Iris pigment epithelial cell (primary cell): ENCODE measurements at places on chromosomes 1 and 21.
A peak's percentile ranks its signal among the peaks of the same experiment; 100 is the strongest.

- no peak for DNase-seq
Measured at GRCh38 chr1:226995365-226996332, 55.6 kb downstream of the COQ8A start.

- DNase-seq, result no peak
Measured at GRCh38 chr1:3989465-3989864, 89.4 kb upstream of the C1orf174 start.

- DNase-seq, result peak; percentile 100
Measured at GRCh38 chr1:77039739-77040138, 172.5 kb downstream of the ST6GALNAC5 start.

- peak; percentile 73 for DNase-seq
Measured at GRCh38 chr21:36209626-36210171, 53.1 kb downstream of the DOP1B start.

DNA sequence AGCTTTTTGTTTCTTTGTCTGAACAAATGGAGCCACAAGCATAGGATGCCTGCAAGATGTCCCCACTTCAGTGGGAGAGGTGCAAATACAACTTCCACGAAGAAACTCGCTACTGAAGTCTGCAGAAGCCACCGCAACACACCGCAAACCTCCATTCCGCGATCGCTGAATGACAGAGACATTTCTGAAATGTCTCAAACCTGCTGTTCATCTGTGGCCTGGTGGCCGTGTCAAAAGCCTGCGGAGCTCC lies 1.0 kb downstream of the TP53BP2 start:
- peak; percentile 21 for DNase-seq

- DNase-seq, result no peak
Measured at GRCh38 chr21:26098772-26099397, 71.7 kb downstream of the APP start.

- DNase-seq, result no peak
Measured at GRCh38 chr1:50038237-50038809, 14.6 kb upstream of the AGBL4 start.

DNA sequence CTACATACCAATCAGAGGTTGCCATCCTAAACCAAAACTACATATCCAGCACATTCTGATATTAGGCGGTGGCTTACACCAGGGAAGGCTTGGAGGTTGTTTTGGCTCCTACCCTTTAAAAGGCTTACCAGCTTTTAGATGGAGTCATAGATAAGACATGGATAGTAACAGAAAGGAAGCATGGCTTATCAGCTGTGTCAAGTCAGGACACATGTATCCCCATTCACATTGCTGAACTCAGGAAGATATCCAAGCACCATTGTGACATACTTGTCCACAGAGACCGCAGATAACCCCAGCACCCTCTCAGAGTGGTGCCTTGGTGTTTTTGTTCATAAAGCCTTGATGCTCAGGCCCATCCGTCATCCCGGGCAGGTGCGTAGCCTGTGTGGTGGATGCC lies 39.7 kb downstream of the ADARB1 start:
- no peak for DNase-seq

DNA sequence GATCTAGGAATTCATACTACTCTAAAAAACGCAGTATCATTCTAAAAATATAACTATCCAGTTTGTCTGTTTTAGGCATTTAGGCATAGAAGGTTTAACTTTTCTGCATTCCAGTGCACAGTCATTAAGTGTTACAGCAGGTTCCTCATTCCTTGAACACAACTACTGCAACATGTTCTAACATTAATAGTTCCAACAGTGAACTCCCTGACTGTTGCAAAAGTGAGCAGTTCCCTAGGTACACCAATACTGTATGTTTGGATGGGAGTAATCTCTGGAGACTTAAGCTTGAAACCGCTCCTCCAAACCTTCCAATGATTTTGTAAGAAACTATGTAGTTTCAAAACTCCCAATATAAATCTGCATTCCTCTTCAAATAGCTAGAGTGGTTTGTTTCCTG lies 46.2 kb downstream of the UCHL5 start:
- DNase-seq, result peak; percentile 82

- DNase-seq, result no peak
Measured at GRCh38 chr1:171185091-171185490, at the start of gene FMO2. Gene FMO2 (plus strand): TSS chr1:171185300. CDS start chr1:171185714, 414 bp downstream.

GRCh38 chr1:45317166-45317565 lies 9.5 kb upstream of the HPDL start:
- no peak for DNase-seq

DNA sequence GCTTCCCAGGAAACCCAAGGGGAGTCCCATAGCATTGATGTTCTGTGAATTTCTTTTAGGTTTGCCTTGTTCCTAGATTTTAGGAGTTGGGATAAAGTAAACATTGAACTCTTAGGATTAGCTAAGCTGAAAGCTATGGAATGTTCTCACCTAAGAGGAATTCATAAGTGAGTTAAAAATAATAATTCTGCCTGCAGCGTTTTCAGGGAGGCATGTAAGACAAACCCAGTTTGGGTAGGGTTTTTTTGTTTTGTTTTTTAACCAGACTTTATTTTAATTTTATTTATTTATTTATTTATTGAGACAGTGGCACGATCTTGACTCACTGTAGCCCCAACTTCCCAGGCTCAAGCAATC lies 28.9 kb upstream of the CD101 start:
- DNase-seq, result no peak

DNA sequence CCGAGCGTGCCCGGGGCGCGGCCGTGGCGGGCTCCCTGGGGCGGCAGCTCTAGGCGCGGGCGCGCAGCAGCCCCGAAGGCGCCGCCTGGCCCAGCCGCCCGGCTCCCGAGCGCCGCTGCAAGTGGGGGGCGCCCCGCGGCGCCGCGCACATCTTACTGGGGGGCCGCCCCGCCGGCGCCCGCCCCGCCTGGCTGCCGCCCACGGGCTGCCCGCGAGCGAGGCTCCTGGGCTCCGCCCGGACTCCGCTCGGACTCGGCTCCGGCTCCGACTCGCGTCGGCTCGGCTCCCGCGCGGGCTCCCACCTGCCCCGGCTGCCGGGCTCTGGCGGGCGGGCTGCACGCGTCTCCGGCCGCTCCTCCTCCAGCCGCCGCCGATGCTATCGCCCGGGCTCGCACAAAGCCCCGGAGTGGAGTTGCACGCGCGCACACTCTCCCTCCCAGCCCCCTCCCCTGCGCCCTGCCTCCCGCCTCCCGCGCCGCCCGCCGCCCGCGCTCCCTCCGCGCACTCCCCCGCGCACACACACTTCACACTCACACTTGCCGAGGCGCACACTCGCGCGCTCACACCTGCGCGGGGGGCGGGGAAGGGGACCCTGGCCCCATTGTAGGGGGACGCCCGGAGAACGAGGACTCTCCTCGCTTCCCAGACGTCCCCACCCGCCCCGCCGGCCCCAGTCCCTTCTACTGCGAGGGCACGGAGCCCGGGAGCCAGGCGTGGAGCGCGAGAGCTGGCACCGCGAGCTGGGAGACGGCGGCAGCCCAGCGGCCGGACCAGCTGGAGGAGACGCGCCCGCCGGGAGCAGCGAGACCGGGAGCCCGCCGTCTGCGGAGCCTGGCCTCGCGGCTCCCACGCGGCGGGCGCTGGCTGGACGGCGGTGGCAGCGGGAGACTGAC lies at the start of gene GRIK3:
Gene GRIK3 (minus strand): TSS at position 395 of the 893 bp plus-strand sequence. CDS start 407 bp downstream, outside the sequence.
- no peak for DNase-seq

- no peak for DNase-seq
Measured at GRCh38 chr21:34509151-34509550, 2.9 kb downstream of the KCNE1 start.

GRCh38 chr1:18700530-18700929 lies 69.9 kb downstream of the PAX7 start:
- DNase-seq, result no peak

DNA sequence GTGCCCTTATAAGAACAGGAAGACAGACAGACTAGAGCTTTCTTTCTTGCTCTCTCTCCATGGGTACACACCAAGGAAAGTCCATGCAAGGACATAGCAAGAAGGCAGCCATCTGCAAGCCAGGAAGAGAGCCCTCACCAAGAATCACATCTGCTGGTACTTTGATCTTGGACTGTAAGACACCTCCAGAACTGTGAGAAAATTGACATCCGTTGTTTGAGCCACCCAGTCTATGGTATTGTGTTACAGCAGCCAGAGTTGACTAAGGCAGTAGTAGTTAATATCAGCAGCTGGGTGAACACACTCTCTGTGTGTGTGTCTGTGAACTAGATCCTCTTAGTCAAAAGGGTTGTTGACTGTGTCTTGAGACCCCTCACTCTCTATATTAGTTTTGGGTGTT lies 53.8 kb upstream of the PPP2R5A start:
- no peak for DNase-seq

GRCh38 chr1:210272666-210273065 lies 40.1 kb downstream of the SERTAD4 start:
- DNase-seq, result no peak

DNA sequence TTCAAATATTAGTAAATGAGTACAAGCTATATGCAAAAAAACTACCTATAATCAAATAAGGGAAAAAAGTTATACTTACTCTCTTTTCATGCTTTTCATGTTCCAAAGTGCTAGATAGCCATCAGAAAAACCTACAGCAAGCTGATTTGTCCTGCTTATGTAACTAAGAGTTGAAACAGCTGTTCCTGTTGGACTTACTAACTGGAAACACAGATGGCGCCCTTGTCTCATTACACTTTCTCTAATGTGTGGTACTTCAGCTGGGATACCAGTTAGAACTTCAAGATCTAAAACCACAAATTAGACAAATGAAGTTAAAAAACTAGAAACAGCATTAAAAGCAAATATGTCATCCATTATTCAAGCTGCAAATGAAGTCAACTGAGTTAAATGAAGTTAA lies 24.3 kb downstream of the AHCTF1 start:
- DNase-seq, result peak; percentile 53

GRCh38 chr1:85681087-85681486 lies 27.1 kb downstream of the ZNHIT6 start:
- DNase-seq, result peak; percentile 74

DNA sequence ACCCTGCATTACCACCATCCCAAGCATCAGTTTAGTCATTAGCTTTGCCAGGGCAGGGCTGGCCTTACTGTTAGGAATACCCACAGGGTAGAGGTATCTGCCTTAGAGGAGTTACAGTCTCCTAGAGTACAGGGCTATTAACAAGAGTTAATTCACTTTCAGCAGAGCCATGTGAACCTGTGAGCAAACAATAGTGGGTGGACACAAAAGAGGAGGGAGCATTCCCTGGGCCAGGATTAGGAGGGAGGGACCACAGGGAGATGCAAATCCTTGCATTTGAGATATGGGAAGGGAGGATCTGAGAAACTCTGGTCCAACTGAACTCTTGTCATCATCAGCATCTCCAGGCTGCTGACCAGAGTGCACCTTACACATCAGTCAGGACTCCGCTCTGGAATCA lies 51.1 kb upstream of the IGSF21 start:
- DNase-seq, result no peak

GRCh38 chr1:11187931-11188330 lies 1.2 kb upstream of the ANGPTL7 start:
- DNase-seq, result no peak

GRCh38 chr1:186749820-186750219 lies 69.6 kb upstream of the PTGS2 start:
- DNase-seq, result no peak

DNA sequence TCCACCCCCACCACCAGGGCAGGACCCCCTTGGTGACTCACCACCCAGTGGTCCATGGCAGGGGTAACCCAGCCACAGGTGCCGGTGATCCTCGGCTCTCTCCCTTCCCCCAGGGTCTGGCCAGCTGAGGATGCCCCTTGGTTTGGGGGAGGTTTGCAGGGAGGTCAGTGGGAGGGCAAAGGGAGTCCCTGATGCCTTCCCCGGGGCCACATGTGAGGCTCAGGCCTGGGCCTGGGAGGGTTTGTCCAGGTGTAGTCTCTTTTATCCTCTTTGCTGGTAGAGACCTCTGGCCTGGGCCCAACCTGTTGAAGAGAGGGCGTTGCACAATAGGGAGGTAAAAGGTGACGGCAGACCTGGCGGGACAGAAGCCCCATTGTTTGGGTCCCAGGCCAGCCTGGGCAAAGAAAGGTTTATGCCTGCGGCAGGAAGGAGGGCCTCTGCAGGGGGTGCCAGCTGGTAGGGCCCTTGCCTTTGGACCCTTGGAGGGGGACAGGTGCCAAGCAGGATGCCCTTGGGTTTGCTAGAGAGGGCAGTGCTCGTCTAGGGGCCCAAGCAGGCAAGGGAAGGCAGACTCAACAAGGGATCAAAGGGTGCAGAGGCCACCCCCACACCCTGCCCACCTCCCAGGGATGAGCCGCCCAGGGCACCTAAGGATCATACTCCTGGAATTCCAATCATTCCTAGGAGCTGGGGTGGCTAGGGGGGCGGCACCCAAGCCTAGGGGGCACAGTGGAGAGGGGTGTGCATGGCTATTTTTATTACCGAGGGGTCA lies 760 bp upstream of the TINAGL1 start:
- DNase-seq, result no peak

DNA sequence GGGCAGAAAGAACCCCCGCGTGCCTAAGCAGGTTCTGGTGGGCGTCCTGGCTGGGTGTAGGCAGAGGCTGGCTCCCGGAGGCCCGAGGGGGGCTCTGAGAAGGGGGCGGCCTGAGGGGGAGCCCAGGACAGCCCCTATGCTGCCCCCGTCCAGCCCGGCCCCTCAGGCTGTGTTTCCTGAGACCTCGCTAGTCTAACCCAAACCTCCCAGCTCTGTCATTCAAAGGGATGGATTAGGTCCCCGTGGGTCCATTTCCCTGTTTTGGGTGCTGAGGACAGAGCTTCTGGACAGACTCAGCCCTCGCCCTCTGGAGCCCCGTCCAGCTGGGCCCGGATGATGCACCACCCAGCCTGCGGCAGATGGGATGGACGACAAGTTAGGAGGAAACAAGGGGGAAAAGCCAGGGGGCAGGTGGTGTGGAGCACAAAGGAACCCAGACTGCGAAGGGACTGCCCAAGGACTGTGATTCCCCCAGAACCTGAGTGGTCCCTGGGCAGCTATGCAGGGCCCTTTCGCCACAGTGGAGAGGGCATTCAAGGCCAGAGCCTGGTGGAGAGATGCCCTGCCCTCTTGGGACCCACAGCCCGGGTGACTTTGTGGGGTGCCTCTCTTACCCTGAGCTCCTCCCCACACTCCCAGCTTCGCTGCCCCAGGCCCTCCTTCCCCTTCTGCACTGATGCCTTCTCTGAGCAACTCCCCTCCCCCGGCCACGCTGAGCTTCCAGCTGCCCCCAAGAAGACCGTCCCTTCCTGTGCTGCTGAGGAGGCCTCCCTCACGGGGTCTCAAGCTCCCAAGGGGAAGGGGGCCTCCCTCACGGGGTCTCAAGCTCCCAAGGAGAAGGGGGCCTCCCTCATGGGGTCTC lies 2.8 kb downstream of the HES4 start:
- no peak for DNase-seq

DNA sequence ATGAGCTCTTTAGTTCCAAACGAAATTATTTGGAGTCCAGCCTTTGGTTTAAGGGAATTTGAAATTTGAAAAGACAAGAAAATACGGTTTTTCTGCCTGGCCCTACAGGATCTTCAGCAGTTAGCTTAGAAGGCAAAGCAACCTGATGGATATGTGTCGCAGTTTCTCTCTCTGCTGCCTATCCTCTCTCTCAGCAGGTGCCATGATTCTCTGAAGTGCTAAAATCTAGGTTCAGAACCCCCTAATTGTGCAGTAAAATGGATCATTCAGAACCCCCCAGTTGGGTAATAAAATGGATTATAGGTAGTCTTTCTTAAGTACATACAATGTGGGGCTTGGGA lies 446 bp upstream of the DEPDC1 start:
- no peak for DNase-seq
